Activated naive CD4-positive, alpha-beta T cell treated with anti-CD3 and anti-CD28 coated beads, Interleukin-2, amount 50 U/mL, for 16 hours (primary cell): ENCODE measurements at places on chromosomes 7 and 10.
A peak's percentile ranks its signal among the peaks of the same experiment; 100 is the strongest.

GRCh38 chr10:95792874-95793285 lies 36.9 kb downstream of the ENTPD1 start:
- no peak for DNase-seq

DNA sequence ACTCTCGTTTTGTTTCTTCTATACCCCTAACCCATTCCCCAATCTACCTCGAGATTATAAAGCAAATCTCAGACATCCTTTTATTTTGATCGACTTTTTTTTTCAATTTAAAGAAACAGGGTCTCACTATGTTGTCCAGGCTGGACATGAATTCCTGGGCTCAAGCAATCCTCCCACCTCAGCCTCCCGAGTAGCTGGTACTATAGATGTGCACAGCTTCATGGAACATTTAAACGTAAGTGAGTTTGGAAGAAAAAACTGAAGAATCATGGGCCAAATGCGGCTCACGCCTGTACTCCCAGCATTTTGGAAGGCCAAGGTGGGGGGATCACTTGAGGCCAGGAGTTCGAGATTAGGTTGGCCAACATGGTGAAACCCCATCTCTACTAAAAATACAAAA lies 96.0 kb downstream of the UPF2 start:
- DNase-seq = no peak

GRCh38 chr10:59075576-59075975 lies 100.9 kb upstream of the PHYHIPL start:
- DNase-seq = no peak

GRCh38 chr10:59843748-59844147 lies 62.6 kb downstream of the CCDC6 start:
- DNase-seq = no peak

- no peak for DNase-seq
Observed at GRCh38 chr10:123148414-123149161, 652 bp downstream of the HMX2 start.

- no peak for DNase-seq
Observed at GRCh38 chr7:64775289-64775688, 18.9 kb upstream of the ZNF138 start.

DNA sequence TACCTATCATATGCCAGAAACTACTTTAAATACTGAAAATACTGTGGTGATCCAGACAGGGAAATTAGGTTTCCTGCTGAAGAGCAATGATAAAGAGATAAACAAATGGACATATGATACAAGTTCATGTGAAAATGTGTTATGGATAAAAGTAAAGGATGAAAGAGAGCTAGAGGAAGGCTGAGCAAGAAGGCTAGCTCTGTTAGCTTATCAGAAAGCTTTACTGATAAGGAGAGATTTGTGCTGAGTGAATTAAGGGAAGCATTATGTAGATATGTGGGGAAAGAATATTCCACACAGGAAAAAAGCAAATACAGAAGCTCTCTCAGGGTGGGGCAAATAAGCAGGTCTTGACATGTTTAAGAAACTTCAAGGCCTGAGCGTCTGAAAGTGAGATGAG lies 308.4 kb downstream of the HDAC9 start:
- no peak for DNase-seq

DNA sequence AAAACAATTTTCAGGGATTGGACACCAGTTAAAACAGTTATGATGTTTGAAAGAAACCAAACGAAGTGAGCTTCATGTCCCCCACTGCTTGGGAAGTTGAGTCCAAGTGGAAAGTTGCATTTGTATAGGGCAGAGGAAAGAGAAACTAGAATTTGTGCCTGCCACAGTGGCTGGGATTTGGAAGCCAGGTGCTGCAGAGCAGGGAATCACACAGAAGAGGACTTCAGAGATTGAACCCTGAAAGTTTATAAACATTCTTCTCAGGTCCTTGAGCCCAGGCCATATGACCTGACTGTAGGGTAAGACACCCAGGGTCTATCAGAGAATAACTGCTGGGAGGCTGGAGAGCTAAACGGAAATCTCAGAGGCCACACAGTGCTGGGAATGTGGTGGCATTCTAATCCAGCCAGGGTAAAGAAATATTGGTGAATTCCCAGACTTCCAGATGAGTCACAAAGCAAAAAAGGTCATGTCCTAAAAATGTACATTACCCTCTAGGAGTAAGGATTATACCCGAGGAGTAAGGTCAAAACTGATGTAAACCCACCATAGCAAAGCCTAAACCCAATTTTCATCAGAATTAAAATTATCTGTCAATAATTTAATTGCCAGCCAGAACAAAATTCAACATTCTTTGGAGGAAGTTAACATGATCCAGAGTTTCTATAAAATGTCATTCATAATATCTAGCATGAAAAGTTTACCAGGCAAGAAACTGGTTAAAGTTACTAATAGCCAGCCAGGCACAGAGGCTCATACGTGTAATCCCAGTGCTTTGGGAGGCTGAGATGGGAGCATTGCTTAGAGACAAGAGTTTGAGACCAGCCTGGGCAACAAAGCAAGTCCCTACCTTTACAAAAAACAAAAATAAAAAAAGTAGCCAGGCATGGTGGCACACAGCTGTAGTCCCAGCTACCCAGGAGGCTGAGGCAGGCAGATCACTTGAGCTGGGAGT lies 31.2 kb downstream of the TOMM7 start:
- no peak for DNase-seq

DNA sequence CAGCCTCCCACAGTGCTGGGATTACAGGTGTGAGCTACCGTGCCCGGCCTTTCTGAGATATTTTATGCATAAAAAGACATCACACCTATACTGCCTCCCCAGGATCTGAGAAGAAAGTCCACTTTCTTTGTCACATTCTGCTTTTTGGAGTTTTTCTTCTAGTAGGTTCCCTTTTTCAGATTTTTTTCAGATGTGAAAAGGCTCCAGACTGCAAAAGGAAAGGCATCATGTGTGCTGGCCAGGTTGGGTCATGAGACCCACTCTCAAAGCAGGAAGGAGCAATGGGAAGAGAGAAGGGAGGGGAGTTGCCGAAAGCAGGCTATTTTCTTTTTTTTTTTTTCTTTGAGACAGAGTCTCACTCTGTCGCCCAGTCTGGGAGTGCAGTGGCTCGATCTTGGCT lies 10.8 kb downstream of the BLVRA start:
- DNase-seq = no peak

- DNase-seq = no peak
Observed at GRCh38 chr7:113639221-113639620, 279.6 kb downstream of the PPP1R3A start.

DNA sequence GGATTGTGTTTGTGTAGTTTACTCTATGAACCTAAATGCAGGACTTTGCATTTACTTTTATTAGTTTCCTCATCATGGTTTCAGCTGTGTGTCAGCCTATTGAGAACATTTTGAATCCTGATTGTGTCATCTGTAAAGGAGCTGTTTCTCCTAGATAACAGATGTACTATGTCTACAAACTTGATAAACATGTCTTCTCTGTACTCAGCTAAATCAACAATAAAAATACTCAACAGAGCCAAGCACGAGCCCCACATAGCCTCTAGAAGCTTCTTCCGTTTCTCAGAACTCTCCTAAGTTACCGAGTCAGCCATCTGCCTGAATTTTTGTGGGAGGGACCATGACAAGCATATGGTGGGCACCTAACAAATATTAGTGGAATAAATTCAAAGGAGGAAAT lies 234.7 kb downstream of the SKAP2 start:
- no peak for DNase-seq

- no peak for DNase-seq
Observed at GRCh38 chr7:37853468-37853867, 5.1 kb downstream of the NME8 start.

DNA sequence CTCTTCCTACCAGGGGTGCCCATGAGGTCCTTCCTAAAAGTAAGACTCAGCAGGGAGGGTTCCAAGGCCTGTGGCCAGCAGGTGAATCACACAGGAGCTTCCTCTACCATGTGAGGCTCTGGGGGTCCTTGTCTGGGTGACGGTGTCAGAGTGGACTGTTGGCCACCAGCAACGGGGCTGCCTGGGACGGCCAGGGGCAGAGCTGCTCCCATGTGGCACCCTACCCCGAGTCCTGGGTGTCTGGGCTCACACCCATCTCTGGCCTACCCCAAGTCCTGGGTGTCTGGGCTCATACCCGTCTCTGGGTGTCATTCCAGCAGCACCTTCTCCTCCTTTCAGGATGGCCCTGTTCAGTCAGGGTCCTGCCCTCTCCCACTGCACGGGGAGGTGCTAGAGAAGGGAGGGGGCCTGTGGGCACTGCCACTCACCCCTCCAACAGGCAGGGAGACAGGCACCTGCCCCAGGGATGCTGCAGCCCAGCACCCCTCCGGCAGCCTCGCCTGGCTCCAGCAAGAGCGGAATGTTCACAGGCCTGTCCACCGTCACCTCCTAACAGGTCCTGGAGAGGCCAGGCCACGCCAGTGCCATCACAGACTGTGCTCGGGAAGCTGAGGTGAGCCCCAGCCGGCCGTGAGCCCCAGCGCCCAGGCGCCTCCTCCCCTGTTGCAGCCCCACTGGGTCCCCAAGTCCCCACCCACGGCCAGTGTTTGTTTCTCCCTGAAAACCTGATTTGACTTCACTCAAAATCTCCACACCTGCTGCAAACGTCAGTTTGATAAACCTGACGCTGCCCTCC lies 143.7 kb downstream of the PTPRN2 start:
- DNase-seq = no peak

- peak; percentile 41 for DNase-seq
Observed at GRCh38 chr7:5450549-5451327, 27.1 kb upstream of the TNRC18 start.

DNA sequence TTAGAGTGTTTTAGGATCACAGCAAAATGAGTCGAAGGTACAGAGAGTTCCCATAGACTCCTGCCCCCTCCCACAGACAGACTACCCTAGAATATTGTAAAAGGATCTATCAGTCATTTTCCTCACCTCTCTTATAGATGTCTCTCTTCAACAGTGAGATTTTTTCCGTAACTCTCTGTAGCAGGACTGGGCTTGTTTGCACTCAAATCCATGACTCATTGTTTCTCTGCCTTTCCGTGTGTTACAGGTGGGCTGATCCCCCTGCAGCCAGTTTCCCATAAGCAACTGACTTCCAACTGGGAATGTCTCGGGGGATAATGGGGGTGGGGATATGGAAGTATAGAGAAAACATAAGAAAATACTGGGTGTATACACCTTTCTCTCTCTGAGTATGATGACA lies 921.0 kb downstream of the GATA3 start:
- DNase-seq = no peak

DNA sequence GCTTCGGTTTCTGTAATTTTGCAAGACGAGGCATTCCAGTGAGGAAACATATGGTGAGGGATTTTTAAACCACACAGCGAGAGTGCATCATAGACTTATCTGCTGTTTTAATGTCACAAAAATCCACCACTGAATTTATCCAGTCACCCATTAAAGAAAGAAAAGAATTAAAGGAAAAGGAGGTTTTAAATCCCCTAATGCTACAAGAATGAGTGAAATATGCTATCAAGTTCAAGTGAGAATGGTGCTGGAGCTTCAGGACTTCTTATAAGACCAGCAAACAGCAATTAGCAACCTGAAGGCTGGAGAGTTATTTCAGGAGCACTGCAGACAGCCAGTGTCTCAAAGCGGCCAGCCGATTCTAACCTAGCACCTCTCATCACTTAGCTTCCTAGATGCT lies 439.1 kb upstream of the MGMT start:
- DNase-seq = no peak

DNA sequence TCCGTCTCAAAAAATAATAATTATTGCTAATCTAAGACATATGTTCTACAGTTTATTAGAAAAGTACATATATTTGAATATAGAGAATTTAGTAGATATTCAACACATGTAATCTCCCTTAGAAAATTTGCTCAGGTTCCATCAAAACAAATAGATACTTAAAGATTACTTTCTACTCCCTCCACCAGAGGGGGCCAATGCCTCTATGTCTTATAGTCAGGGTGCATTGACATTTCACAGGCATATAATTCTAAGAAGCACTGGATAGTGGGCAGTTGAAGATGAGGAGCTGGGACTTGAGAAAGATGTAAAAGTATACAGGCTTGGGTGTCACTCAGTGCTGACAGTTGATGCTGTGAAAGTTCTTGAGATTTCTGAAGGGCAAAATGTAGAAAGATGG lies 301.6 kb upstream of the HPS1 start:
- no peak for DNase-seq

- DNase-seq = no peak
Observed at GRCh38 chr10:121322776-121323175, 275.5 kb downstream of the FGFR2 start.

DNA sequence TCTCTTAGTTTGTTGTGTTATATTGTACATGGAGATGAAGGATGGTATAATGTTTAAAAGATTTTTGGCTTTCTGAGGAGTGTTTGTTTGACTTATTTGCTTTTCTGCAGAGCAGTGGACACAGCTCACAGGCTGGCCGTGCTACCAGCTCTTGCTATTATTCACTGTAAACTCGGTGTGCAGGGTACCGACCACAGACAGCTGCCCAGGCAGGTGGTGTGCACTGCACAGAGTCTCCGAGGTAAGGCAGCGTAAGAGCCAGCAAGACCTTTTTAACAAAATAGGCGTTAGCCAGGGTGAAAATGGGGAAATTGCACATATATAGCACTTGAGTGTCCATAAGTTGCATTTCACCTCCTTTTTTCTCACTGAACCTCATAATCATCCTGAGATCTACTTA lies 438.0 kb downstream of the CNTNAP2 start:
- no peak for DNase-seq

DNA sequence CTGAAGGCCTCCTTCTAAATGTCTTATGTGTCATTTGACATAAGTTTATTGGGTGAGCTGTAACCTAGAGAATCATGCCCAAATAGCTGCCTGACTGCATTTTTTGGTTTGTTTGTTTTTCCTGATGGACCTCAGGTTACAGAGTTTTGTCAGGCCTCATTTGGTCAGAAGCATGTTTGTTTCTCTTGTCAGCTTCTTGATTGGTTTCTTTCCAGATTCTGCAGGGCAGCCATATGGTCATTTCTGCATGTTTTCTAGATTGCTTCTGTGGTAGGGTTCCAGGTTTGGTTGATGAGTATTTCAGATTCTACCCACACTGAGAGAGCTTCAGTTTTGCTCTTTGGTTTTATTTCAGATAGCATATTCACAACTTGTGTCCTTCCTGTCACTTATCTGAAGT lies 28.0 kb downstream of the GLCCI1 start:
- DNase-seq = no peak

- DNase-seq = no peak
Observed at GRCh38 chr10:109911903-109912302, 11.4 kb downstream of the XPNPEP1 start.

DNA sequence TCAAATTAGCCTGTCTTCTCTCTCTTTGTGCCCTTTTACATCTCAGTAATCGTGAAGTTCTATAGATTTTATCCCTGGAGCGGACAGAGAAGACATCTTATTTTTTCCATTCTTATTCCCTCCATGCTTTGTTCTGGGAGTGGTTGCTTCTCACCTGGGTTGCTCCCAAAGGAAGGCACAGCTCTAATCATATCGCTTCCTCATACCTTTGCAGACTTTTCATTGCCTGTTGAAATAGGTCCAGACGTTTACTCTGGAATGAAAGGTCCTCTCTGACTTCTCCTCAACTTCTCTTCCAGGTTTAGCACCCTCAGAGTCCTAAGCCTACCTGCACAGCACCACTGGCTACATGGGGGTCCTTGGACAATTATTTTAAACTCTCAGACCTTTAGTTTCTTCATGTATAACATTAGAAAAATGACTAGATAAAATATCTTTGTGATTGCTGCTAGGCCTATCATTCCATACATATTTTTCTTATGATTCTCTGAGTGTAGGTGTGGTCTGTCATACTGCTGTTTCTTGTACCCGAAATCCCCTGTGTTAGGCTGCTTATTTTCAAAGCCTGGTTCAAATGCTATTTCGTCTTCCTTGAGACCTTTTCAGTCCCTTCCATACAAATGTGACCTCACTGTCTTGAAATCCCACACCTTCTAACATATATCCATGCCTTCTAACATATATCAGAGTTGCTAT lies 418.1 kb downstream of the GFRA1 start:
- DNase-seq = no peak

- no peak for DNase-seq
Observed at GRCh38 chr7:18575622-18576572, 80.3 kb downstream of the HDAC9 start.
